AG04450 (cell line): ENCODE measurements at places on chromosomes 12 and 14. TPM values are rescaled to one million over a fixed set of nuclear protein-coding genes. Genes with fewer than 3 reads are reported as not detected.

DNA sequence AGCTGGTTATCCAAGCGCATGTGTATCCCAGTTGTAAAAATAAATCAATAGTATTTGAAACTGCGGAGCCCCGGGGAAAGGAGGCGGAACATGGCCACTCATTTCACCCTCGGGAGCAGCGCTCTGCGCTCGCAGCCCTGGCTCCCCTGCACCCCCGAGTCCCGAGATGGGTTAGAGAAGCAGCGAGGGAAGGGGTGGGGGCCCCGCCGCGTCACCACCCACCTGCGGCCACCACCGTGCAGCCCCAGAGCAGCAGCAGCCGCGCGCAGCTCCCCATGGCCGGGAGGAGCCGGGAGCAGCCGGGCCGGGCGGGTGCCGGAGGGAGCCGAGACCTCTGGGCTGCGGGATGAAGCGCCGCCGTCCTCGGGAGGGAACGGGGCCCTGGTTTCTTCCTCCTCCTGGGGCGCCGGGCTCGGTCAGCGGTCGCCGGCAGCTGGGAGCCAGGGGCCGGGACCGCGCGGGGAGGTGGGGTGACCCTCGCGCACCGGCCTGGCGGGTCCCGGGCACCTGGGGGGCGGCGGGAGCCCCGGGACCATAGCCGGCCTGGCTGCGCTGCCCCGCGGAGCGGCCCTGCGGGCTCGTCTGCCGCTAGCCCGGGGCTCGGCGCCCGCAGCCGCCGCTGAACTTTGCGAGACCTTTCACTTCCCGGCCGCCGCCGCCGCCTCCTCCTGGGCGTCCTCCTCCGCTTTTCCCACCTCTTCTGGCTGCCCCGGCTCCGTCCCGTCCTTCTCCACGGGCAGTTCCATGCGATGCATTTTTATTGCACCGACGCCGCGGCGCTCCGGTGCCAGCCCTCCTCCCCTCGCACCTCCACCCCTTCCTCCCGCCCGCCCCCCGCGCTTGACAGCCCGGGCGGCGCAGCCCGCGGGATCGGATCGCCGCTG lies at the start of gene NTN4:
Gene NTN4 (minus strand): TSS at position 732 of the 884 bp plus-strand sequence. CDS start 455 bp downstream, at position 277.
- no peak for DNase-seq

DNA sequence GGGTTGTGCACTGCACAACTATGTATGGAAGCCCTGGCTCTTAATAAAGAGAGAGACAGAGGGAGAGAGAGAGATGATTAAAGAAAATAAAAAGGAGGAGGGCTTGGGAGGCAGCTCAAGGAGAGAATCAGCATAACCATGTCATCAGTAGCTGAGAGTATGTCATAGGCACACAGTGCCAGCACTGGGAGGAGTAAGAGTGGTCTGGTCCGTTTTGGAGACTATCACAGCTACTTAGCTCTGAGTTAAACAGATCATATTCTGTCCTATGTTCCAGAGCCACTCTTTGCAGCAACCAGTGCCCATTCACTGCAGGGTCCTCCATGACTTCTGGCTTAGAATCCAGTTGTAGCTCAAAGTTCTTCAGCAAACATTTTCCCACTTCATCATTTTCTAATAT lies 59.0 kb downstream of the GTF2A1 start:
- DNase-seq = no peak

DNA sequence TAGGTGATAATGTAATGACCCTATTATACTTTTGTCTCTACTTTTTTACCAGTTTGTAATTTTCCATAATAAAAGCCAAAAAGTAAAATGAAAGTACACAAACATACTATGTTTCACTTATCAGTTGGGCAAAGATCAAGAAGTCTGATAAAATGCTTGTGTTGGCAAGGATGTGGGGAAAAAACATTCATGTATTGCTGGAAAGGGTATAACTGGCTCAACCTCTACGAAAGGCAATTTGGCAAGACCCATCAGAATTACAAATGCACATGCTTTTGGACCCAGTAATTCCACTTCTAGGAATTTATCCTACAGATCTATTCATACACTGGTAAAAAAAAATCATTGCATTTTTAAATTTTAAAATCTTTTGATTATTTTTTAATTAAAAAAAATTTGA lies 68.0 kb downstream of the SPTB start:
- no peak for DNase-seq

The G2E3 gene
- 12.6 and 21.7 TPM in 2 replicates for polyA plus RNA-seq

GRCh38 chr14:29458547-29458946 lies 469.1 kb downstream of the PRKD1 start:
- no peak for DNase-seq

GRCh38 chr14:96297000-96297399 lies 41.0 kb downstream of the BDKRB1 start:
- no peak for DNase-seq

The ADAM21 gene
- polyA plus RNA-seq = 0.12 and 0.26 TPM in 2 replicates

GRCh38 chr14:57290751-57291150 lies 22.0 kb downstream of the AP5M1 start:
- DNase-seq = no peak

DNA sequence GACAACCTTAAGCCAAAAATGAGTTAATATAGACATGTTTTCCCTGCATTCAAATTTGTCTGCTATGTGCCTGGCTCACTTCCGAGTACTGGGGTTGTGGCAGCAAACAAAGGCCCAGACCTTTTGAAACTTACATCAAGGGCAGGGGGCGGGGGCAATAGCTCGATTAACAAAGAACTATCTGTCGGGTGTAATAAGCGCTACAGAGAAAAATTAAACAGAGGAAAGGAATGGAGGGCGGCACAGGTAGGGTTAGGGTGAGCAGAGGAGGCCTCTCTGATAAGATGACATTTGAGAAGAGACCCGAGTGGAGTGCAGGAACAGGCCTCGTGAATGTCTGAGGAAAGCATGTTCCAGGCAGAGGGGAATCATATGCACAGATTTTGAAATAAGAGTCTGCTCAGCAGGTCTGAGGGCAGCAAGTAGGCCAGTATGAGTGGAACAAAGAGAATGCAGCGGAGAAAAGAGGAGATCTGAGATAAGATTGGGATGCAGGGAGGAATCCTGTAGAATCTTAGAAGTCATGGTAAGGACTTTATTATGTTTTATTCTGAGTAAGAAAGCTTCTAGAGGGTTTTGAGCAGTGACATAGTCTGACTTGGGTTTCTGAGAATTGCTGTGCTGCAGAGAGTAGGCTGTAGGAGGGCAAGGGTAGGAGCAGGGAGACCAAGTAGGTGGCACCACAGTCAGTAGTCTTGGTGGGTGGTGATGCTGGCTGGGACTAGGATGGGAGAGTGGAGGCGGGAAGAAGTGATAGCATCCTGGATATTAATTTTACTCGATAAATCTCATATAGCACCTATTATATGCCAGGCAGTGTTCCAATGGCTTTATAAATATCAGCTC lies 52.6 kb downstream of the BICDL1 start:
- no peak for DNase-seq
